ENCODE measurements at places on chromosomes 11 and 22.

DNA sequence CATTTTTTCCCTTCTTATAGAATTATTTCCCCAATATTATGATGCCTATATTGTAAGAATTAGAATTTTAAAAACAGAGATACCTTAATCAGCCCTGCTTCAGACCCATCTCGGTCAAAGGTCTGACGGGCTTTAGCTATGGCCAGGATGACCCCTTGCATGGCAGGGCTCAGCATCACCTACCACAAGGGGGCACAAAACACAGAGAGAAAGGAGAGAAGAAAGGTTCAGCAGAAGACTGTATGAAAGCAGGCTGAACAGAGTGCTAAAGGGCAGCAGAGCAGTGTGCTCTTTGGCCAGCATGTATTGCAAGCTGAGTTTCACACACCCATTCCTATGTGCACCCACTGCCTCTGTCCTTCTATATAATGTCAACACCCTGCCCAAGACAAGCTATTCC, 26.8 kb downstream of the CLDN25 start:
- no peak for ATAC-seq

- ATAC-seq, result no peak
Measured at GRCh38 chr11:26916805-26917204, 77.1 kb upstream of the FIBIN start.

DNA sequence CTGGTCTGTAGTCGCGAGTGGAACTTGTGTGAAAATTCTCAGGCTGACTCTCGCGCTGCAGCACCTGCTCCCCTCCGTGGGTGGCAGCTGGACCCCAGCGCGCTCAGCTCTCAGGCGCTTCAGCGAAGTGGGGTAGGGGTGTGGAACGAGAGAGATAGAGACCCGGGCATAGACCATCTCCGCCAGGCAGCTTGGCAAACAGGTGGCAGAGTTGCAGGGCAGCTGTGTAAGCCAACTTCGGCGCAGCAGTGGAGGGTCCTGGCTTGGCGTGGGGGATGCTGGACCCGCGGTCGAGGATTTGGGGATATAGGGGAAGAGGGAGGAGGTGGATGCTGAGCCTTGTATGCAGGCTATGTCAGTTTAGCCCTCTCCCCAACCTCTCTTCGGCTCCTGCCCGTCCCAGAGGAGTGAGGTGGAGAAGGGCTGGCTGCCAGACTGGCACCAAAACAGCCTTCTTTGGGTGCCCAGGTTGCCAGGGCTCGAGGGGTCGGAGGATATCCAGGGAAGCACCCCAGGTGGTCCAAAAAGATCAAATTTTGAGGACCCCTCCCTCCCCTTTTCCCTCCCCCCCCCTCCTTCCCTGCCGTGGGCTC, 746 bp upstream of the CALCB start:
- ATAC-seq, result no peak

DNA sequence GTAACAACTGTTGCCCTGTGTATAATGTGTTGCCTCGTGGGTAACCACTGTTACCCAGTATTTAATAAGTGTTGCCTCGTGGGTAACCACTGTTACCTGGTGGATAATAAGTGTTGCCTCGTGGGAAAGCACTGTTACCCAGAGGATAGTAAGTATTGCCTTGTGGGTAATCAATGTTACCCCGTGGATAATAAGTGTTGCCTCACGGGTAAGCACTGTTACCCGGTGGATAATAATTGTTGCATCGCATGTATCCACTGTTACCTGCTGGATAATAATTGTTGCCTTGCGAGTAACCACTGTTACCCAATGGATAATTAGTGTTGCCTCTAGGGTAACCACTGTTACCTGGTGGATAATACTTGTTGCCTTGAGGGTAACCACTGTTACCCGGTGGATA, 17.1 kb upstream of the NXPE4 start:
- no peak for ATAC-seq

DNA sequence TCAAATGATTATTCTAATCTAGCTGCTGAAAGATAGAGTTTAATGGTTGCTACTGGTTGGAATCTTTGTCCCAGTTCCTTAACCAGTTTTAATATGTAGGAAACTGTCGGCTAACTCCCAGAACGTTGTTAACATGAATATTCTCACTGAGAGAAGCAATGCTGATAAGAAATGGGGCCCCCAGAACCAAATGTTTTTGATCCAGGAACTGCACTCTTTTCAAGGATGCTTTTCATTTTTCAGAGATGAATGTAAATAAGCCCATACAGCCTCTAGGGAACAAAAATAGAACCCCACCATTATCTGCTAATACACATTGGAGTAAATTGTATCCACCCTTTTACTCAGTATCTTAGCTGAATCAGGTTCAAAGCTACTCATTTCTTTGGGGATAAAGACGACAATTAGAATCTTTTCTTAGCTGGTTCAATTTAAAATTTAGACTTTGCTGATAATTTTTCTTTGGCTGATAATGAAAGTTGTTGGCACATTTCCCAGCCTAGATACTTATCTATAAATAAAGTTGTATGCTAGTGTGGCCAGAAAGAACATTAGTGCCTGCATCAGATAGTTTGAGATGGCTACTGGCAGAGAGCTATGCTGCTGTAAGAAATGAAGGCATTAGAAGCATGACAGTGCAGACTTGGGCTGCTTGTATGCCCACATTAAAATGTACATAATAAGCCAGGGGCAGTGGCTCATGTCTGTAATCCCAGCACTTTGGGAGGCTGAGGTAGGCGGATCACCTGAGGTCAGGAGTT, 323.3 kb upstream of the PDGFD start:
- no peak for ATAC-seq

DNA sequence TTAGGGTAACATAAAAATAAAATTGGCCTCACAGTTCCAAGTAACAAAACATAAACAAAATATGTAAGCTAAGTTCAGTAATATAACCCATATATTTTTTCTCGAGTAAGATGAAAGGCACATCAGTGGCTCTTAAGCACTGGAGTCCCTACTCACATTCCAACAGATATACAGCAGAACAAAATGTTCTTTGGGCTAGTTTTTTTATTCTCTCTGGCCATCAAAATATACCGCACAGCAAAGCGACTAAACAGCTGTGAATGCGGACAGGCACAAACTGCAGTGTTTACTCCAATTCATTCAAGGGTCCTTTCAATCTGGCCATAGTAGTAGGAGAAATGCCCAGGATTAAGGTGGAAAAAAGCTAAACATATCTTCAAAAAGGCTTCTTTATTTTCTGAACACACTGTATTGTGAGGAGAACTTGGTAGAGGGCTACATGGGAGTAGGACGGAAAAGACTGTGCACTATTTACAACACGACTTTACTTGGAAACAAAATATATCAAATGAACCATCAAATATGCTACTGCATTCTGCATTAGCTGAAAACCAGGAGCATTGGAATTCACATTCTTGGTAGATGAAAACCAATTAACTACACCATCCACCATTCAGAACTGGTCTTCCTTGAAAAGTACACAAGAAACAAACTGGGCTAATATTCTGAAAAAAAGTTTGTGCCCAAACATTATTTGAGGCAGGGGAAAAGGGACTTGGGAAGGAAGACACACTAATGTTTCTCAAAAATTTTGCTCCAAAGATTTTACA, 4.4 kb downstream of the CDON start:
- ATAC-seq, result no peak

- no peak for ATAC-seq
Measured at GRCh38 chr11:115237578-115237977, 266.6 kb downstream of the CADM1 start.

GRCh38 chr11:16469968-16470367, 113.6 kb upstream of the SOX6 start:
- no peak for ATAC-seq

- no peak for ATAC-seq
Measured at GRCh38 chr11:43576803-43577521, 103.6 kb upstream of the HSD17B12 start.

DNA sequence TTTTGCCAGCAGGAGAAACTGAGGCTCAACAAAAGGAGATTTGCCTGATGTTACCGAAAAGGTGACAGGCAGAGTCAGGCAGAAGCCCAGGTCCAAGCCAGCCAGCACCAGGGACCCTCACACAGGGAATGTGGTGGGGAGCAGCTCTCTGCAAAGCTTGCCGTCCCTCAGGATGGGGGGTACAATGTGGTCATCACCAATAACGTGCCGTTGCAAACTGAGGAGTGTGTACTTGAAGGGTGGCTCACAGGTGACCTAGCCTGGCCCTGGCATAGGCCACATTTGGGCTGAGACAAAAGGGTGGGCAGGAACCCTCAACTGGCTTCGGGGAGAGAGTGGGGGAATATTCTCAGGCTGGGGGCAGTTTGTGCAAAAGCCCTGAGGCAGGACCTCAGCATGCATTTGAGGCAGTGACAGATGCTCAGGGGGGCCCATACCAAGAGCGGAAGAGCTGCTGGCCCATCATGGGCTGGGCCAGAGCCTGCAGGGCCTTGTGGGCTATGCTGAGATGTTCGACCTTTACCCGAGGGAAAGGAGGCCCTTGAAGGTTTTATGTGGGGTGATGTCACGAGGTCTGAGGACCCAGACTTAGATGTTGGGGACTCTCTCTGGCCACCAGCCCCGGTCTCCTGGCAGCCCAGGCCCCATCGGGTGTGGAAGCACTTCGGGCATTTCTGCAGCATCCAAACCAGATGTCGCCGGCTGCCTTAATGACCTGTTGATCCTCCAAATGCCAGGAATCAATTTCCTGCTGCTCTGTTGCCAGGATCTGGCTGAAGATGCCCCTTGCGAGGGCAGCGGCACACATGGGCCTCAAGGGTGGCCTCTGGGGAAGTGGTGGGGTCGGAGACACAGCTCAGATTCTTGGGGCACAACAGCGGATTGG, 57.4 kb upstream of the SHISAL1 start:
- no peak for ATAC-seq

GRCh38 chr11:118924591-118925585, 838 bp downstream of the BCL9L start:
- no peak for ATAC-seq

- no peak for ATAC-seq
Measured at GRCh38 chr11:125903711-125904659, at the start of gene DDX25. TSS of gene DDX25 (plus strand) at chr11:125904508. CDS start at chr11:125904518, 10 bp downstream.

DNA sequence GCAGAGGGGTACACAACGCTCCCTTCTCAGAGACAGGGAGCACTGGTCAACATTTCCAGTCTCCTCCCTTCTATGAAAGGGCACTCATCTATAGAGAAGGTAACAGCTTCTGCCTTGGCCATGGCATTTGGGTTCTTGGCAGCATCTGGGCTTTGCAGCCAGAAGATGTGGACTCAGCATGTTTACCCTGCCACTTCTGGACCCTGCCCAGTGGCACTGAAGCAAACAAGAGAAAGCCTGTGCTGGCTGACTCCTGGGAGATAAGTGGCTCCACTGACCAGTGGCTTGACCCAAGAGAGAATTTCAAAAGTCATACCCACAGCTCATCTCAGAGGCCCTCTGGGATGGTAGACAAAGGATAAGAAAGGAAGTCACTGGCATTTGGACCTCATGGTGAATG, 8.0 kb downstream of the CSNK2A3 start:
- ATAC-seq, result no peak

GRCh38 chr11:69511358-69512055, 30.0 kb downstream of the LINC01488 start:
- no peak for ATAC-seq

DNA sequence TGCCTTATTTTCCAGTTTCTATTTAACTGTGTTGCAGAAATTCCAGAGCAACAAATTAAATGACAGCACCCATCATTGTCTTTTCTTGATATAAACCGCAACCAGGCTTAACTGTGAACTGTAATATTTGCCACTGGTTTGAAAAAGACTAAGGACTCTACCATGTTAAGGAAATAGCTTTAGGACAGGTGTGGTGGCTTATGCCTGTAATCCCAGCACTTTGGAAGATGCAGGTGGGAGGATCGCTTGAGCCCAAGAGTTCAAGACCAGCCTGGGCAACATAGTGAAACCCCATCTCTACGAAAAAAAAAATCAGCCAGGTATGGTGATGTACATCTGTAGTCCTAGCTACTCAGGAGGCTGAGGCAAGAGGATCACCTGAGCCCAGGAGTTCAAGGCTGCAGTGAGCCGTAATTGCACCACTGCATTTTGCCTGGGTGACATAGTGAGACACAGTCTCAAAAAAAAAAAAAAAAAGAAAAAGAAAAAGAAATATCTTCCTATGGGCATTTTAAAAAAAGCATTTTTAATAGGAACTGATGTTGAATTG, 28.8 kb downstream of the HIRA start:
- no peak for ATAC-seq

GRCh38 chr11:78943841-78944240, 369.2 kb upstream of the NARS2 start:
- no peak for ATAC-seq

- ATAC-seq, result no peak
Measured at GRCh38 chr11:70333261-70333660, 62.8 kb downstream of the PPFIA1 start.

GRCh38 chr22:45964372-45964771, 12.6 kb downstream of the WNT7B start:
- ATAC-seq, result no peak

DNA sequence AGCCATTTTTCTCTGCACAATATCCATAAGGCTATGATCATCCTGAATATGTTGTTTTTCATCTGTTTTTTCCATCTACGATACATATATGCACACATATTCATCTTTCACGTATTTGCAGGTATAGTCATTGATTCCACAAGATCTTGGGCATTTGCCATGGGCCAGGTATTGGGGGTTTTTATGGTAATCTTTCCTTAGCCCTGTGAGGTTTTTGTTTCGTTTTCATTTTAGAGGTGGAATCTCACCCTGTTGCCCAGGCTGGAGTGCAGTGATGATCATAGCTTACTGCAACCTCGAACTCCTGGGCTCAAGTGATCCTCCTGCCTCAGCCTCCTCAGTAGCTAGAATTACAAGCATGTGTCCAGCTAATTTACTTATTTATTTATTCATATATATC, 20.0 kb downstream of the CD6 start:
- ATAC-seq, result peak; percentile 11

- ATAC-seq, result peak; percentile 76
Measured at GRCh38 chr11:44936525-44936924, 14.2 kb downstream of the TP53I11 start.

DNA sequence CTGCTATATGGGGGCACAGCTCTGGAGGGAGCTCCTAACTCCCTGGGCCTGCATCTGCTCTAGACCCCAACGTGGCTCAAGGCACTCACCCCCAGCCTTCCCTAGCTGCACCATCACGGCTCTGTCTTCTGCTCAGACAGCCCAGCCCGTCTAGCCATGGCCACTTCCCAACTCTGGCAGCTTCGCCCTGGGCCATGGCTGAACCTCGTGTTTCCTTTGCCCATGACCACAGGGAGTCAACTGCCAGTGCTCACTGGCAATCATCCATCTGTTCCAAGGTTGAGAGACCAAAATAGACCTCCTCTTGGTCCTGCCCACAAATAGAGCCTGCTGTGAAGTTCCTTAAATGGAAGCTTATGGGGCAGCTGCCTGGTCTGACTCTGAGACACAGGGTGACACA, 5.4 kb downstream of the LMO1 start:
- no peak for ATAC-seq

- ATAC-seq, result no peak
Measured at GRCh38 chr11:69811431-69811830, 7.8 kb downstream of the FGF3 start.

All from activated CD4-positive, CD25-positive, alpha-beta regulatory T cell treated with anti-CD3 and anti-CD28 coated beads, Interleukin-2, amount 50 U/mL, for 24 hours (primary cell).